ENCODE measurements at places on chromosomes 6 and 20.

DNA sequence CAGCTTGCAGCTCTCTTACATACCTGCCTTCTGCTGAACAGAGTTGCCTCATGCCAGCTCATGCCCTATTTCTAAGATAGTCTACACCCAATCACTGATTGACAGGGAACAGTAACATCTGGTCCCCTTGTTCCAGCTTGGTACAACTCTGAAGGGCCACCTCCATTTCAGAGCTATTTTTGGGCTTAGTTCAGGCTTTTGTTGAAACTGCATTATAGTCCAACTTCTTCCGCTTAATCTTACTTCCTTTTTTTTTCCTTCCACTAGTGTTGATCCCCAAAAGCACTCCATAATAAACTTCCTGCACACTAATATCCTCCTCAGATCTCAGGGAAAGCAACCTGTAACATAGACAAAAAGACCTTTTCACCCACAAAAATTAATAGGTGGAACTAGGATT lies 65.7 kb upstream of the TNFRSF21 start:
- DNase-seq = no peak

- DNase-seq = peak; percentile 36
Observed at GRCh38 chr20:45911486-45912343, at the start of gene PLTP. Gene PLTP, minus strand, starts transcription at chr20:45912155. Its CDS starts 703 bp downstream, at chr20:45911452.

DNA sequence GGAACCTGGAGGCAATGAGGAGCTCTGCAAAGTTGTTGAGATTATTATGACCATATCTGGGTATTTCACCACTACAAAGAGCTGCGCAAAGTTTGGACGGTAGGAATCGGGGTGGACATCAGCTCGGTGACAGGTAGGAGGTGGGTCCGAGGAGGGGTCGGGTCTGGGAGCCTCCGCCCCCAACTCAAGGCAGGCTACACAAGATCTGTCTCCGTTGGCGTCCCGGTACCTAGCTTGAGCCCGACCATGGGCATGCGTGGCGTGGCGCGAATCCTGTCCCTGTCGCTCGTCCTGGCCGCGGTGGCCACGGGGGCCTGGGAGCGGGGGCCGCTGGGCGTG lies 40.2 kb upstream of the ZNFX1 start:
- no peak for DNase-seq

DNA sequence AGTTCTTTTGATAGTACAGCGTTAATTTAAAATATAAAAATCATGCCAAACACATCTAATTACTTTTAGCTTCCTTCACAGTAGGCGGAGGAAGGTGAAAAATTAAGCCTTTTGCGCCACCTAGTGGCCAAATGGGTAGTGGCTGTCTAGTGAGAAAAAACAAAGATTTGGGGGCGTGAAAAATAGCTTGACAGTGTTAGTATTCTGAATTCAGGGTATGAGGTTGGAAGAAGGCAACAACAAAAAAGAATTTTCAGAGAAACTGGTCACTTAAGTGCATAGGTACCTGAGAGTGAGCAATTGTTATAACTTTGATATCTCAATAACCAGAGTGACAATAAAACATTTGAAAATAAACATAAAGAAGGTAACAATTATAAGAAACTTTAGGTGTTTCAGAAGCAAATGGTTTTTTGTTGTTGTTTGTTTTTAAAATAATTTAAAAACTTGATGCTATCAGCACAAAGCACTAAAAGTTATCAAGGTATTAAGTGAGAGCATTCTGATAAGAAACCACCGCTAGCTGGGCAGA lies 14.3 kb downstream of the PSMB9 start:
- DNase-seq = no peak

DNA sequence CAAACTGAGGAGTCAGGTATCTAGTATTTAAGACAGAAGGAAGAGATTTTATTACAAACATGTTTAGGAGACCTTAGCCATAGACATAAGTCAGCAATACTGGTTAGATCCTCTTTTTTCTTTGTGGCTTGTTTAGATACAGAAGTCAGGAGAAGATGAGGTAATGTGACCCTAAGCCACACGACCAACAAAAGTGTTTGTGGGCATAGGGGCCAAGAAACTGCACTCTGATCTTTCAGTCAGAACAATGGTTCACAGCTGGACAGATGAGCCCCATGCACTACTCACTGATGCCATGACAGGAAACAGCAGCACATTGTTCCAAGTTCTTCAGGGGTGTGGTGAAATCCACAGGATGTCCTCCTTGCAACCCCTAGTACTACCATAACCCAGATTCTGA lies 238.5 kb upstream of the RAB32 start:
- DNase-seq = no peak

DNA sequence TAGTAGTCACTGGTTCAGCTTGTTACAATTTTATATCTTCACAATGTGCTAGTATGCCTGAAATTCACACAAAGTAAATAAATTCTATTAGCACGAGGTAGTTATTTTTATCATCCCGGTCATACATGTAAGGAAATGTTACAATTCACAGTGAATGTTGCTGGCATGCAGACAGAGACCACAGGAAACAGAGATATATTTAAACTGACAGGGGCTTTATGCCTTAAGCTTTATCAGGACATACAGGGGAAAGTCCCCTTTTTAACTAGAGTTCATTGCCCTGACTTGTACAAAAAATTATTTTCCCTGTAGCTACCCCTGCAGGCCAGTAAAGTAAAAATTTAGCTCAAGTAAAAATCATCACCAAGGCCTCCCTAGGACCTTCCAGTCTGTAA lies 712.0 kb upstream of the NRSN1 start:
- DNase-seq = no peak

DNA sequence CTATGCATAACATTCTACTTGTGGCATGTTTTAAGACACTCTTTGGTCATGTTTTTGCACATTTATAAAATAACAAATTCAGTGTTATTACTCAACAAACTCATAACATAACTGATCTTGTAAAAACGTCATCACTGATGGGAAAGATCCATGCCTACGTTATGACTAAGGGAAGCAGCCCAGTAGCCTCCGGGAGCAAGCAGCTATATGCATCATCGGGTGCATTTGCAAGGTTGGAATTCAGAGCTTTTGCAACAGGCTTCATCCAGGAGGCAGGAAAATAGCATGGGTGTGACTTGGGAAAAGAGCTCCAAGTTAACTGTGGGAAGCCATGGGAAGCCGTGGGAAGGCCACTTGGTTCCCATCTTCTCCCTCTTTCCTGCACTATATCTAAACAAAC lies 271.6 kb upstream of the SGK1 start:
- DNase-seq = no peak

DNA sequence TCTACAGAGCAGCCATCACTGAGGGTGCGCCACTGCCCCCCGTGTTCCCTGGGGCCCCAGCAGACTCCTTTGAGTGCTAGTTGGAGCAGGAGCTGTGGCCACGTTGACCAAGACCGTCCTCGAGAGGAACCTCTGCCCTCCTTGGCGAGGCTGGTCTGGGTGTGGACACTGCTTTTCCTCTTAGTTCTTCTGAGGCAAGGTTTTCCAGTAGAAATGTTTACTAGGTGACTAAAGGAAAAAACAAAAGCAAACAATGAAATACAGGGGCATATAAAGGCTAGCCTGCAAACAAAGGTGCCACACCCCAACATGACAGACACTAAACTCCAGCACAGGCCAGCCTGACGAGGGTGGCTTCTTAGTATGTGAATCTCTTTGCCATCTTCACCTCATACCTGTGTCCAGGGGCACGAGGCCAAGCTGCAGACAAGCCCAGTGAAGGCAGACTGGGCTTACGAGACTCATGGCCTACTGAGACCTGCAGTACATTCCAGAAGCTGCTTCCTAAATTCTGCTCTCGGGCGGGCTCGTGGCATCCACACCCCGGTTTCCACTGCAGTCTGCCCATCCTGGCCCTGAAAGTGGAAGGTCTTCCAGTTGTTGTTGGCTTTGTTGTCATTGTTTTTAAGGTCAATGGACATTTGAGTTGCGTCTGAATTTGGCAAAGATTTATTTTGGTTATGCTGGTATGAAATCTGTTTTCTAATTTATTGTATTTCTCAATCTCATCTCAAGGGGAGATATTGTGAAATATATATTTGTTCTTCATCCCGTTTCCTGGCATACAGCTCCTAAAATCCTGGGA lies 39.2 kb downstream of the FAM50B start:
- no peak for DNase-seq

- DNase-seq = no peak
Observed at GRCh38 chr6:48087448-48087847, 23.5 kb downstream of the PTCHD4 start.

- DNase-seq = no peak
Observed at GRCh38 chr6:116714761-116715160, 33.8 kb downstream of the KPNA5 start.

- no peak for DNase-seq
Observed at GRCh38 chr6:99471638-99472037, 43.6 kb downstream of the USP45 start.

Data from HuH-7.5 (cell line).